ENCODE measurements at places on chromosomes 7 and 10.

- no peak for DNase-seq
Measured at GRCh38 chr7:137718355-137718754, 128.4 kb downstream of the DGKI start.

- DNase-seq = no peak
Measured at GRCh38 chr10:59618666-59619065, 91.0 kb downstream of the SLC16A9 start.

GRCh38 chr10:80160361-80161320, 28.1 kb downstream of the PLAC9 start:
- no peak for DNase-seq

GRCh38 chr7:15669443-15670090, 16.9 kb downstream of the MEOX2 start:
- no peak for DNase-seq

DNA sequence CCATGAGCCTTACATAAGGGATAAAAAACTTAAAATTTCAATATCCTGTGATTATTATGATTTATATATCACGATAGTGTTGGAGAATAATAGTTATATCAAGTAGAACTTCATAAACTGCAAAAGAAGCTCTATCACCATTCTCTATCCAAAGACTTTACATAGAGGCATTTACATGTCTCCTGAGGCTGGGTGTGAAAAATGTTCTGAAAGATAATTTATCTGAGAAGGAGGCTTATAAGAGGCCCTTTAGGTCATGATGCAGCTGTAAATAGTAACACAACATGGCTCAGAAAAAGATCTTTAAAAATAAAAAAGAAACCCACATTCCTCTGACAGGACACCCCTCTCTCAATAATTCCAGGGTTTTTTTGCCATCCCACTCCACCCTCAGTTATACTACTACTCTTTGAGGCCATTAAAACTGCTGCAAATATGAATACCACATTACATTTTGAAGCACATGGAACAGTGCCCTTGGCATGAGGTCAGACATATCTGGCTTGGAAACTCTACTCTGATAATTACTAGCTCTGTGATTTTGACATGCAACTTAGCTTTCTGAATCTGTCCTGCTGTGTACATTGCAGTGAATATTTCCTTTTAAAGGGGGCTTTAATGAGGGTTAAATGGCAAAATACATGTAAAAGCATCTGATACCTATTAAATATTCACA, 55.5 kb downstream of the SLC16A12 start:
- DNase-seq = no peak

DNA sequence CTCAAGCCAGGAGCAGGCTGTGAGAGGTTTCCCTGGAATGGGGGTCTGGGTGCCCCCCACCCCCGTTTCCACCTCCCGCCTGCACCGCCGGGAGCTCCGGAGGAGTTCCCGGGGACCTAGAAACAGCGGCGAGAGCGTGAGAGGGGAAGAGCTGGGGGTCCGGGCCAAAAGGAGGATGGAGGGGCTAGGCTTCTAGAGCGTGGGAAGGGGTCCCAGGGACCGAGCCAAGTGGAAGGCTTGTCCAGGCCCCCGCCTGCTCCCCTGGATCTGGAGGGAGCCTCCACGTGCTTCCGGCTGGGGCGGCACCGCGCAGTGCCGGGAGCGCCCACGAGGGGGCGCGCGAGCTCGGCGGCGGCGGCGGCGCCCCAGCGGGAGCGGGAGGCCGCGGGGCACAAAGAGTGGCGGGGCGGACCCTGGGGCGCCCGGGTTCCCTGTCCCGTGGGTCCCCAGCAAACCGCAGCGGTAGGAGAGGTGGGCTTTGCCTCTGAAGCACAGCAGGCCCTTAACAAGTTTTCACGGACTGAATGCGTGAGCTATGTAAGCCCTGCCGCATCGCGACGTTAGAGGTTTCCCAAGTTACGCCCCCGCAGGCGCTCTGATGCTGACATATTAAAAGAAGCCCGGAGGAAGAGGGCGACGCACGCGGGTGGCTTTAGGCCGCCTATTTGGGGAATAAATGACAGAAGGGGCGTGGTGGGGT, 104.4 kb upstream of the LRRC4 start:
- peak; percentile 68 for DNase-seq

All from stimulated activated CD4-positive, alpha-beta T cell treated with anti-CD3 and anti-CD28 coated beads, Interleukin-4, amount 100 ng/mL, for 1 hour (primary cell).